Progenitor cell of endocrine pancreas (in vitro differentiated cells): ENCODE measurements at places on chromosomes 12 and 14. TPM values are rescaled to one million over a fixed set of nuclear protein-coding genes. Genes with fewer than 3 reads are reported as not detected.

DNA sequence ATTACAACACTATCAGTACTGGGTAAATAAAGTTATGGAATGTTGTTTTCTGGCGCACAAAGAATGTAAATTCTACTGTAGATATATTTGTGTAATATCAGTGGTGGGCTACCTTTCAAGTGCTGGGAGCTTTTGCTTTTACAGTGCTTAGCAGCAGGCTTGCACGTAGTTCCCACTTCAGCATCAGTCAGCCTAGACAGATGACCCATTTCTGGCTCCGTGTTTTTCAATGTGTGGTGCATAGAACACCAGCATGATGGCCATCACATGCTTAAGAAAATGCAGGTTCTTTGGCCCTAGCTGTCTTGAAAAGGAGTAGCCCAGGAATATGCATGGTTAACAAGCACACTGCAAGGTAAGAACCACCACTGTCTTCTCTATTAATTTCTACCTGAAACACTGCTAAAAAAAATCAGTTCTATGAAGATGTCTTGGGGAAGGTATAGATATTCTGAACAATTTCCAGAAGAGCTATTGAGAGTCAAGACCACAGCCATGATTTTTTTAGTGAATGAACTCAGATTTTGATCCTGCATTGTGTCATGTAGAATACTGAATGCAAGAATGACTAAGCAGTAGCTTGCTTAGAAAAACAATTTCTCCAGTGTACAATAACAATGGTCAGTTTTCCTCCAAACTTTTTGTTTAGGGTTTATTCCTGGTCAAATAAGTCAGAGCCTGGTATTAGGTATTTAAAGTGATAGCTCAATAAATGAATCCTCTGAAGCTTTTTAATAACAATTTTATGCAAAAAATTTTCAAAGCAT is 195.7 kb downstream of the AKAP6 start:
- no peak for DNase-seq

- DNase-seq = no peak
Observed at GRCh38 chr12:27013611-27014084, 536 bp downstream of the TM7SF3 start.

Gene SLCO1A2
- 14.1 and 14.7 TPM in 2 replicates for total RNA-seq

GRCh38 chr12:86730233-86730632 is 474.0 kb upstream of the MGAT4C start:
- DNase-seq = no peak

Gene MYF5
- not detected in 2 replicates for total RNA-seq

Gene PITPNM2
- total RNA-seq = 2.1 and 2.6 TPM in 2 replicates

Gene BCL11B
- total RNA-seq = 2.3 and 2.9 TPM in 2 replicates

Gene NR1H4
- not detected in 2 replicates for total RNA-seq

- no peak for DNase-seq
Observed at GRCh38 chr12:43988838-43989560, 153.1 kb downstream of the TMEM117 start.

- DNase-seq = no peak
Observed at GRCh38 chr12:123790905-123791467, 28.9 kb downstream of the DNAH10 start.

DNA sequence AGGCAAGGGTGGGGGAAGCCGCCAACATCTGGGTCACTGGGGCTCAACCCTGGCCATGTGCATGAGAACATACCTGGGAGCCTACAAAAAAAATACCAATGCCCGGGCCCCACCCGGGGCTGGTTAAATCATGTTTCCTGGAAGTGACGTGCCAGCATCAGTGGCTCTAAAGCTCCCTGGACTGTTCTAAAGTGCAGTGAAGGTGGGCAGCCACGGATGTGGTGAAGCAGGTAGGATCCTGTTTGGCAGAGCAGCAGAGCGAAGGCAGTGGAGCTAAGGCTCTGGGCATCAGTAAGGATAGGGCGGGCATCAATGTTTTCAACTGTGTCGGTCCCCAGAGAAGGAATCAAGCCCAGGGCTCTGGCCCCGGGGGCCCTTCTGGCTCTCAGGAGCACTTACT is 525 bp upstream of the GPR68 start:
- no peak for DNase-seq

DNA sequence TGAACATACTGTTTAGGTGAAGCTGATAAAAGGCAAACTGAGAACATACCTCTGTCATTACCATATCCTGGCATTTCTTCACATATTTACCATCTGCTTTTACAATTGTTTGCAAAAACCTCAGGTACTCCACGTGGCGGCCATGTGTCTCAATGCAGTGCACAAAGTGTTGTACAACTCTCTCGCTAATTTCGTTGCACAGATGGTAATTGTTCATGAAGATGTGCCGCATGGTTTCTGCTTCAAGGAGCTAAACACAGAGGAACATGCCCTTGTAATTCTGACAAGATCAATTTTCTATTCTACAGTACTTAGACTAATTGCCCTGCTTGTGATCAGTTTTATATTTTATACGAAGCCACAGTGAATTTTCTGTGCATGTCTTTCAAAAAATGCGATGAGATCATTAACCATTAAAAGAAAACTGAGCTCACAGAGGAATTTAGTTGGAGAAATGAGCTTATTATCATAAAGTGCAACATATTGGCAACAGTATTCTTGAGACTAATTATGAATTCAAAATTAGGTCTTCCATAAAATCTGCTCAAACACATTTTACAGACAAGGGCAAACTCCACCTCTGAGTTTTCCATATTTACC is 233.8 kb downstream of the ITPR2 start:
- no peak for DNase-seq

DNA sequence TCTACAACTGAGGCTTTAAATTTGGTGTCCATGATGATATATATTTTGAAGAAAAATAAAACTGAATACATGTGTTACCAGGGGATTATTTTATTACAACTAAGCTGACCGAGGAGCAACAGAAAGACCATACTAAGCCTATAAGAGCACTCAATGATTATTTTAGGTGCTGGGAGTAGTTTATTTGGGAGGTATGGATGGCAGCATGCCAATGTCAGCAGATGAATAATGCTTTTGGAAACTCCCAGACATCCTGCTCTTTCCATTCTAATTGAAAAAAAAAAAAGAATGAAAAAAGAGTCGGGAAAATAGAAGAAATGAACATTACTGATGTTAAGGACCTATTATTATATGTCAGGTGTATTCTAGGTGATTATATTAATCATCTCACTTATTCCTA is 441.2 kb downstream of the BTG1 start:
- no peak for DNase-seq

DNA sequence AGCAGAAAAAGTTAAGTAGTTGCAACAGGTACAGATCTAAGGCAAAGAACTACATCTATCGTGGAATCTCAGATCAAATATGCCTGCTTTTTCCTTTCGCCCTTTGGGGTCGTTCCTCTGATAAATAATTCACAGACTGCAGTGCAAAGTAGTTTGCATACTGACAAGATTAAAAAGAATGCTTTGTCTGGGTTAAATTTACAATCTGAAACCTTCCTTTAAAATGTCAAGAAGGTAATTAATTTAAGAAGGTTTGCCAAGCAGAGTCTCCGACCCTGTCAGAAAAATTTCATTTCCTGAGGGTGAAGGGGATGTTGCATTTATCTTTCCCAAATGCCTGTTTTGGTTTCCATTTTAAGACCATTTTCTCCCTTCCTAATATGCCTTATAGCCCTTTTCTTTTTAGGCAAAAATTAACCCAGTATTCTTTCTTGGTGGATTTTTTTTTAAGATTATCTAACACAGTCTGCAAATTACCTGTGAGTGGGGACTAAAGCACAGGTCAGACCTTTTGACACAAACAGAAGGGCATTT is 406.9 kb downstream of the LRIG3 start:
- DNase-seq = no peak

Gene SMCO2
- 1.4 and 1.6 TPM in 2 replicates for total RNA-seq

Gene TSPAN19
- total RNA-seq = not detected in 2 replicates

Gene MYH6
- total RNA-seq = 0.04 and 0.07 TPM in 2 replicates

- no peak for DNase-seq
Observed at GRCh38 chr14:91330856-91331255, 86.4 kb upstream of the GPR68 start.

DNA sequence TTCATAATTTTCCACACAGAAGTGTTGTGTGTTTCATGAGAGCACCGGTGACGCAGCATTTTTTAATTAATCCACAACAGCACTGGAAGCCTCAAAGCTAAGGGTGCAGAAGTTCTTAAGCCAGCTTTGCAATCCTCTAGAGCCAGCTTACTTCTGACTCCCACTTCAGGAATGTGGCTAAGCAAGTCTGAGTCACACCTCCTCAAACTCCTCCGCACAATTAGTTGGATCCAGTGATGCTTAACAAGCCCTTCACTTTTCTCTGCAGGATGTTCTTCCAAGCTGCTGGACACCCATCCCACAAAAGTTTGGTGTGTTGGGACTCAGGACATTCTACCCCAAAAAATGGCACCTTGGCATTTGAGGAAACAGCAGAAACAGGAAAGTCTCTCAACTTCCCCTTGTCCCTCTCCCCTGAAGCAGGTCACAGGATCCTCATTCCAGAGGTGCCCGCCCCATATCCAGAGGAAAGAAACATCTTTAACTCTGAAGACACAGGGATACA is 210.0 kb downstream of the PPM1H start:
- DNase-seq = peak; percentile 11

DNA sequence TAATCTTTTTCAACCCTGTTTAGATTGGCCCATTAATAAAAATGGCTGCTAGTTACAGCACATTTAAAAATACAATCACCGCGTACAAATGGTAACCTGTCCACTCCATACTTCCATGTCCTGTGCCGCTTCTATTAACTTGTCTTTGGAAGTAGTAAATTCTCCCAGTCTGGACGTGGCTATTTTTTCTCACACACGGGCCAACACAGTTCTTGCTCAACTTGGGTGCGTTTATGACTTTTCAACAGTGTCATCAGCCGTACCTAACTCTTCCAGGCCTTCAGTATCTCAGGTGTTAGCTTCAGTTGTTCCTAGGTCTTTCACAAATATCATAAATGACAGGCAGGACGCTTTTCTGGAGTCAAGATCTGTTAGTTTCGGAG is 475 bp upstream of the PCNX1 start:
- DNase-seq = no peak

Gene MSRB3
- total RNA-seq = 1.1 and 1.5 TPM in 2 replicates

GRCh38 chr14:27267876-27268275 is 670.0 kb upstream of the NOVA1 start:
- DNase-seq = no peak

DNA sequence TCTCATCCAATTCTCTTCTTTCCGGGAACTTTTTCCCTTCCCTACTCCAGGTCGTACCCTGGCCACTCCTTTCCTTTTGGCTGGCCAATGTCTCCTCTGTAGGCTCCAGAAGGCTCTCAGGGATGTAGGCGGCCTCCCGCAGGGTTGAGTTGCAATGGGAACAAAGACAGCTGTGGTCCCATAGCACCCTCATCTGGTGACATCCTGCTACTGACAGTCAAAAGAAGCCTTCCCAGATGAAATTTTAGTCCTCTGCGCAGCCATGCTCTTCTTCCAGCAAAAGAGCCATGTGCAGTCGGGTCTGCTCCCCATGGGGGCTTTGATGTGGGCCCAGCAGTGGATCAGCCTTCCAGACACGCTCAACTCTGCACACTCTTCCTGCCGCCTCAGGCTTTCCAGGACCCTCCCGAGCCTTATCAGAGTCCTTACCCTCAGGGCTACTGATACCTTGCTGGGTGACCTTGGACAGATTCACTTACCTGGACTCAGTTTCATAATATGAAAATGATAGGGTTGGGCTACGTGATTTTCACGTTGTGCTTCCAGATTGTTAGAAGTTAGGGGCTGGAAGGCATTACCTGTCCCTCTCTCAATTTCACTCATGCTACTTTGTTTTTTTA is 5.5 kb upstream of the CELA1 start:
- peak; percentile 45 for DNase-seq

- no peak for DNase-seq
Observed at GRCh38 chr12:50806176-50806575, 36.5 kb upstream of the TMPRSS12 start.

- peak; percentile 68 for DNase-seq
Observed at GRCh38 chr12:2691006-2691344, 103.8 kb upstream of the FKBP4 start.

- DNase-seq = no peak
Observed at GRCh38 chr12:111084158-111084557, 163.8 kb upstream of the MYL2 start.

- no peak for DNase-seq
Observed at GRCh38 chr12:104478396-104479122, 21.8 kb downstream of the CHST11 start.

DNA sequence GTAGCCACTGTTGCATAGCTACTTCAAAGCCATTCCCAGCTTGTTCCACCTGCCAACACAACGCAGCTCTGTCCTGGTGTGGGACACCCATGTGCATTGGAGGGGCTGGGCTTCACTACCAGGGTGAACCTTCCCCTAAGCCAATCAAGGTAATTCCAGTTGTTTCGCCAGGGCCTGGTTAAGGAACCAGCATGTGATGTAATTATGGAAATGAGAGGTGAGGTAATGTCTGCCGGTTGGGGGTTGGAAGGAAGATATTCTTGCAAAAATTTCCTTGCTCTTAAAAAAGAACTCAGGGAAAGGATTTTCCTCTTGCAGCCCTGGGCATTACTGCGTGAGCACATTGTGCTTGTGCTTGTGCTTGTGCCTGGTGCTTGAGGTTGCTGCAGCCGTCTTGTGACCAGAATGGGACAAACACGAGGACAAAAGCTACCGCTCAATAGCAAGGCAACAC is 14.9 kb downstream of the TUBA1C start:
- no peak for DNase-seq

DNA sequence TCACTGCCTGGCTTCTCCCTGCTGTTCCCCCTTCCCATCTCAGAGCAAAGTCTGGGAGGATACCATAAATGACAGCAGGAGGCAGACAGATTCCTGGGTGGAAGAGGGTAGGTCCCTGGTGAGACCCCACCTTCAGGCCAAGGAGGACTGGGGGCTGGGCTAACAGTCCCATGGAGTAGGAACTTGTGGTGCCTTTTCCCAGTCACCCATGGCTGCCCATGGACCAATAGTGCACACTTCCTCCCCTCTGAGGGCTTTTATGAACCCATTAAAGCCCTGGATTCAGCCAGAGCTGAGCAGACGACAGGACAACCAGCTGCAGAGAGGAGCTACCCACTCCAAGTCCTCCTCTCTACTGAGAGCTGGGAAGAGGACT is 36.6 kb upstream of the OR5AU1 start:
- no peak for DNase-seq

Gene REM2
- total RNA-seq = 10.0 and 11.3 TPM in 2 replicates

GRCh38 chr12:2609020-2609419 is 185.8 kb upstream of the FKBP4 start:
- DNase-seq = no peak

Gene LRRC43
- 5.4 and 5.5 TPM in 2 replicates for total RNA-seq

Gene CD4
- total RNA-seq = 1.5 and 2.1 TPM in 2 replicates

Gene RDH5
- total RNA-seq = 7.9 and 9.7 TPM in 2 replicates

- no peak for DNase-seq
Observed at GRCh38 chr14:98391061-98391460, 880.9 kb downstream of the BCL11B start.

Gene BCL2L2
- 23.7 and 24.3 TPM in 2 replicates for total RNA-seq
